ENCODE measurements at places on chromosomes 7 and 10.

GRCh38 chr7:155383756-155384491, 74.0 kb upstream of the EN2 start:
- DNase-seq, result no peak

DNA sequence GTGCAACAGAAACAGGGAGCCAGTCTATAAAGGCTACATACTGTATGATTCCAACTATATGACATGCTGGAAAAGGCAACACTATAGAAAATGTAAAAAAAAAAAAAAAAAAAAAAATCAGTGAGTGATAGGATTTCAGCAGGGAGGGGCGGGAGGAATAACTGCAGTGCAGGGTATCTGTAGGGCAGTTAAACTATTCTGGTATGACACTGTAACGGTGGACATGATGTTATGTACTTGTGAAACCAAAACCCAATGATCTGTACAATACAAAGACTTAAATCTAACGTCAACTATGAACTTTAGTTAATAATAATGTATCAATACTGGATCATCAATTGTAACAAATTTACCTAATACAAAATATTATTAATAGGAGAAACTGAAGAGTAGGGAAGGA, 14.3 kb downstream of the WASL start:
- DNase-seq, result no peak

GRCh38 chr7:105015390-105015965, 1.5 kb downstream of the KMT2E start:
- DNase-seq, result peak; percentile 20

- no peak for DNase-seq
Measured at GRCh38 chr7:13327669-13328068, 640.2 kb downstream of the ARL4A start.

DNA sequence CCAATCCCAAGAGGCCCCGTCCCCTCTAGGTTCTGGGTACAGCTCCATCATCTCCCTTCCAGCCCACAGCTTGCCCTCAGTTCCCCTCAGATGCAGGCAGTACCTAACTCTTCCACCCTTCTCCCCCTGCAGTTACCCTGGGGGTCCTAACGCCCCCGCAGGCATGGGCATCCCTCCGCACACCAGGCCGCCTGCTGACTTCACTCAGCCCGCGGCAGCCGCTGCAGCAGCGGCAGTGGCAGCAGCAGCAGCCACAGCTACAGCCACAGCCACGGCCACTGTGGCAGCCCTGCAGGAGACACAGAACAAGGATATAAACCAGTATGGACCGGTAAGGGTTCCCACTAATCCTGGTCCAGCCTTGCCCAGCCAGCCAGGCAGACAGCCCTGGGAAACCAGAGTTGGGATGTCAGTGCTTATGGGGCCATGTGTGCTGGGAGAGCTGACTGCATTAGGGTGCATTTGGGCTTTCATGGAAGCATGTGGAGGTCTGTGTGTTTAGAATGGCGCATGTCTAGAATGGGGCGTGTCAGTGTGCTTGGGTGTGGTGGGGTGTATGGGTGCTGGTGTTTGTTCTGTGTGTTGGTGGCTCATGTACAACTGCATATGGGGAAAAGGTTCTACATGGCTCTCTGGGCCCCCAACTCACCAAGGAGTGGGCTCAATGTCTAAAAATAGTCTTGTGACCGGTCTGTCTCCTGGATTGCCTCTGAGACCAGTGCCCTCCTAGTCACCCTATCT, 55.1 kb upstream of the PPIF start:
- DNase-seq, result no peak

- DNase-seq, result no peak
Measured at GRCh38 chr10:119404719-119405519, 137.6 kb downstream of the RGS10 start.

DNA sequence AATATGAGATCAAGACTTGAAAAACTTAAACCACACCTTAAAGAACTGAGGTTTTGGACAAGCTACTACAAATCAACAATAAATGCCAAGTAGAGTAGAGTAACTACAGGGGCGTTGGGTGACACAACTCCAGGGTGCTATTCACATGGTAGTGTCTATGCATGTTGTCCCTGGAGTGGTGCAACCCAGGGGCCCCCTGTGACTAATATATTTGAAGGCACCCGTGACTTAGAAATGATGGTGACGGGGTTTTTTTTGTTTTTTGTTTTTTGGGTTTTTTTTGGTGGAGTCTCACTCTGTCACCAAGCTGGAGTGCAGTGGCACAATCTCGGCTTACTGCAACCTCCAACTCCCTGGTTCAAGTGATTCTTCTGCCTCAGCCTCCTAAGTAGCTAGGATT, 106.9 kb downstream of the FAM107B start:
- no peak for DNase-seq

- no peak for DNase-seq
Measured at GRCh38 chr7:22712999-22713398, 14.0 kb upstream of the IL6 start.

GRCh38 chr10:77524281-77524711, 113.3 kb downstream of the KCNMA1 start:
- no peak for DNase-seq

DNA sequence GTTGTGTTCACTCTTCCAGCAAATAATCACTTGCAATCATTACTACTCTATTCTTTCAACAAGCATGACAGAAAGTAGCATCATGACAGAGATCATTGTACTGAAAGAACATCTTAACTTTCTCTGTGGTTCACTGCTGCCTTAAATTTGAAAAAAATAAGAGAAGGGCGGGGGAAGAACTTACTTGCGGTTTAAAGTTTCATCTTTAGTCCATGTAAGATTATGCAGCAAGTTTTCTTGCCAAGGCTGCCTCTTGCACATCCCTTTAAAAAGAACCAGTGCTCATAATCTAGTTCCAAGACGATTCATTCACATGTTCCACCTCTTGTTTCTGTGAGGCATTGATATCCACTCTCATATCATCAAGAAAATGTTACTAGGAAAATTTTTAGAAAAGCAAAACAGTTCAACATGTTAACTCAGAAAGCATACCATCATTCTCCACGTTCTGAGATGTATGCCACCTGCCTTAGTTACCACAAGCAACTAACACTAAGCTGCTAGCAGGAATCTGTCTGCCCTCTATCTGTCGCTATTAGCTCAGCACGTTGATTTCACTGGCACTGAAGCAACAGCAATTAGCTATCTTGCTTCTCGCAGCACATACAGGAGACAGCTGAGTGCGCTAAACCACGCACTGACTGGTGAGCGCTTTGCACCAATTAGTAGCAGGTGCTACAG, at the start of gene PCDH15:
Gene PCDH15 (minus strand): TSS at position 491 of the 681 bp plus-strand sequence. CDS start 136,969 bp downstream, outside the sequence.
- DNase-seq, result no peak
